ENCODE measurements at places on chromosomes 6 and 20. TPM values are rescaled to one million over a fixed set of nuclear protein-coding genes. Genes with fewer than 3 reads are reported as not detected.

FAM229B gene
- total RNA-seq: 49.4 TPM

RAMACL gene
- total RNA-seq: 1.6 TPM

MAS1 gene
- not detected for total RNA-seq

WFDC12 gene
- total RNA-seq: not detected

PSMB9 gene
- total RNA-seq: 18.6 TPM

NRSN2 gene
- 20.6 TPM for total RNA-seq

SAPCD1 gene
- 0.73 TPM for total RNA-seq
